ENCODE measurements at places on chromosomes 11 and 22.

- DNase-seq = no peak
Observed at GRCh38 chr22:46176508-46177003, 26.2 kb downstream of the PPARA start.

- DNase-seq = no peak
Observed at GRCh38 chr11:5574654-5575053, 6.0 kb upstream of the OR52B6 start.

DNA sequence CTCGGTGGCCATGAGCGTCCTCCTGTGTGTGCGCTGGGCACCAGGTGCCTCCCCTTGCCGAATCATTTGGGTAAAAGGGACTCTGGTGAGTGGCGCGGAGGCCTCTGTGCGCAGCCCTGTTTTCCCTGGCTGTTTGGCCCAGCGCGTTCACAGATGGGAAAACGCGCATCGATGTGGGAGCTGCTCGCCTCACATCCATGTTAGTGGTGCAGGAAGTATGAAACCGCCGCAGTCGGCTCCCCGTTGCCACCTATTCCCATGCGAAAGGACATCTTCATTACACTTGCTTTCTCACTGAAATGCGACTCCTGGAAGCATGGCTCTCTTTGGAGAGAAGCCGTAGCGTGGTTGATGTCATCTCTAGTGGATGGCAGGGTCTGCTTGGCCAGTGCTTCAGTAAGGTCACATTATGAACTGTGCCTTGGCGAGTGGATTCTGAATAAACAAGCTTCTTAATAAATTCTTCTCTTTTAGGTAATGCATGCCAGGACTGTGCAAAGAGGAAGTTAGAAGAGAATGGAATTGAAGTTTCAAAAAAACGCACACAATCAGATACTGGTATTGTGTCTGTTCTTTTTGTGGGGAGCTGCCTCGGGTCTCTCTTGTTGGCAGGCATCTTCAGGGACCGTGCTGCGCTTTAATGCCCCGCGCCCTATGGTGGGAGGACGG is 26.3 kb downstream of the FAM118A start:
- DNase-seq = no peak

DNA sequence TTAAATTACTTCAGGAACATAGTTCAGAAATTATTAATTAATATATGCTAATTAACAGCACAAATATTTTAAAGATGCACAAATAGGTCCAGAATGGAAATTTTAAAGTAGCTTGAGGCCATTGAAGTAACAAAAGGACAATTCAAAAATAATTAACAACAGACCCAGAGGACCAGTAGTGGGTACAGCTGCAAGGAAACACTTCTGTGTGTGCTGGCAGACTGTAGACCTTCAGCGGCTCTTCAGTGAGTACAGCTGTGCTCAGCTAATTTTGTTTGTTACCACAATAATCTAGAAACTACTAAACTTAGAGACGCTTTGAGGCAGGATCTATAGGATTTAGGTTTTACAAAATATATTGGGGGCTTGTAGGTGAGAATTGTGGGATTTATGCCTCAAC is 103.8 kb downstream of the GRIA4 start:
- no peak for DNase-seq

- no peak for DNase-seq
Observed at GRCh38 chr22:43682851-43683250, 129.3 kb downstream of the EFCAB6 start.

DNA sequence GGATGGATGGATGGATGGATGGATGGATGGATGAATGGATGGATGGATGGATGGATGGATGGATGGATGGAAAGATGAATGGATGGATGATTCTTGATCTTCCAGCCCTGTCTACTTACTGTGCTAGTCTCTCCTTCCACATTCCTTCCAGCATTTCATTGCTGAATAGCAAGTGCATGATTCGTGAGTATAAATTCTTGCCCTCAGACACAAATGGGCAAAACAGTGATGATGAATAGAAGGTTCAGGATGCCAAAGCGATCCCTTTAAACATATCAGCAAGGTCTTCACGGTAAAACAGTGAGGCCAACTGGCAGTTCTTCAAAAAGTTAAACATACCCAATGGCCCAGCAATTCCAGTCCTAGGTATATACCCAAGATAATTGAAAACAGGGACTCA is 400.2 kb downstream of the MN1 start:
- no peak for DNase-seq

DNA sequence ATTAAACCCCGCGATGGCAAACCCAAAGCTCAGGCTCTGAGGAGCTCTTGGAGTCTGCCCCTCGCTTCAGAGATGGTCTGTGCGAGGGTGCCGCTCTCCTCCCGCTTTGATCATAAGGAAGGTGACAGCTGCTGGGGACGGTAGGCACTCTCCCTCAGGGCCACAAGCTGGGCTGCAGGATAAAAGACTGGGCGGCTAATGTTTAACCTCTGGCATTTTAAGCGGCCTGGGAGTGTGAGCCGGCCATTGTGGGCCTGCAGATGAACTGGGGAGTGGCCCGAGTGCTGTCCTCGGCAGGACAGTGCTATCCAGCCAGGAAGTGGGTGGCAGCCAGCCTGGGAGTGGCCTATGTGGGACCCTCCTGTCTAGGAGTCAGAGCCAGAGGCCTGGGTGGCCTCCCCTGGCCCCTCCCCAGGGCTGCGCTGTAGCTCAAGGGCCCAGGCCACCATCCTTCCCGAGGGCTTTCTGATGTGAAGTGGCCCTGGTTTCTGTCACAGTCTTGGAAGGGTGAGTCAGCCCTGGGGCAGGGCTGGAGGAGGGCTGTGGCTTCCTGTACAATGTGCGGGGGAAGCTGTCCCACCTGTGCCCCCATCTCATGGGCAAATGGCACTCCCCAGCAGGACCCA is 58.7 kb upstream of the PRODH start:
- no peak for DNase-seq

DNA sequence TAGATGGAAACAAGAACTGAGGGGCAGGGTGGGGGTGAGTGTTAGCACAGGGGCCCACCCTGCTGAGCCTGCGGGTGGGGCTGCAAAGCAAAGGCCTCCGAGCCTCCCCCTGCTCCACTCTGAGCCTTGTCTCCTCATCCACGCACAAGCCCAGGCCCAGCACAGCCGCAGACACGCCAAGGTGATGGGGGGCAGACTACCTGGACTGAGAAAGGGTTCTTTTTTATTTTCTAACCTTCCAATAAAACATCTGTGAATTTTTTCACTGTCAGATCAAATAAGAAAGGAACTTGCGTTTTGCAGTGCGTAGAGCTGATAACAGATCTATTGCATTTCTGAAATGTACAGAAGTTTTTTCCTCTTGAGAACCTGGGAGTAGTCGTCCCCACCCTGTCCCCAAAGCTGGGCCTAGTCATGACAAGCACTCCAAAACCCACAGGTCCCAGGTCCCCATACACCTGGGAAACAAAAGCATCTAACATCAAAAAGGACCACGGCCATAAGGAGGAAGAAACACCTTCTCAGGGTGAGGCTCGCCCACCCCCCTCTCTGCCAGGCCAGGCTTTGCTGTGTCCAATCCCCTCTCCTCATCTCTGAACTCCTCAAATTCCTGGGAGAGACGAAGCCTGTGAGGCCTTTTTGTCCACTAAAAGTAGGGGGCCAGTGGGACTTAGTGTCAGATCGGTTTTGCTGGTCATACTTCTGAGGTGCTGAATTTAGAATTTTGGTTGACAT is 22.7 kb upstream of the CD5 start:
- no peak for DNase-seq

DNA sequence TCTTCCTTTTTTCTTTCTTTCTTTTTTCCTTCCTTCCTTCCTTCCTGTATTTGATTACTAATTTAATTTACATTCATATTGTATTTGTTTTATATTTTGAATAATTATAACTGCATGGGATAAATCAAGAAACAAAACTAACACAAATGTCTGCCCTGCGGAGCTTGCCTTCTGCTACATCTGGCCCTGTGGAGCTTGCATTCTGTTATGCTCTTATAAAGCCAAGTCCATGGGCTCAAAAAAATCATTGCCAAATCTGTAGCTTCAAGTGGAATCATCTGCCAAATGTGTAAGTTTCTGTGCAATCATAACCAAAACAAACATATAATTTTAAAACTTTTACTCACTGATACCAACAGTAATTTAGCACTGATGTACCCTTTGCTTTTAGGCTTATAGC is 8.0 kb upstream of the OR52J3 start:
- no peak for DNase-seq

- DNase-seq = no peak
Observed at GRCh38 chr11:5546457-5546856, 1.9 kb downstream of the OR52H1 start.

- DNase-seq = no peak
Observed at GRCh38 chr11:78420796-78421209, 3.2 kb upstream of the GAB2 start.

GRCh38 chr22:45435544-45436139 is 22.1 kb downstream of the RIBC2 start:
- peak; percentile 41 for DNase-seq

Data from epithelial cell of prostate (primary cell).